ENCODE measurements at places on chromosomes 12 and 14.

- DNase-seq: no peak
These were observed 205.1 kb upstream of the GZMB start for GRCh38 chr14:24838945-24839616.

- no peak for DNase-seq
These were observed 11.1 kb upstream of the KRT1 start for GRCh38 chr12:52691076-52691840.

DNA sequence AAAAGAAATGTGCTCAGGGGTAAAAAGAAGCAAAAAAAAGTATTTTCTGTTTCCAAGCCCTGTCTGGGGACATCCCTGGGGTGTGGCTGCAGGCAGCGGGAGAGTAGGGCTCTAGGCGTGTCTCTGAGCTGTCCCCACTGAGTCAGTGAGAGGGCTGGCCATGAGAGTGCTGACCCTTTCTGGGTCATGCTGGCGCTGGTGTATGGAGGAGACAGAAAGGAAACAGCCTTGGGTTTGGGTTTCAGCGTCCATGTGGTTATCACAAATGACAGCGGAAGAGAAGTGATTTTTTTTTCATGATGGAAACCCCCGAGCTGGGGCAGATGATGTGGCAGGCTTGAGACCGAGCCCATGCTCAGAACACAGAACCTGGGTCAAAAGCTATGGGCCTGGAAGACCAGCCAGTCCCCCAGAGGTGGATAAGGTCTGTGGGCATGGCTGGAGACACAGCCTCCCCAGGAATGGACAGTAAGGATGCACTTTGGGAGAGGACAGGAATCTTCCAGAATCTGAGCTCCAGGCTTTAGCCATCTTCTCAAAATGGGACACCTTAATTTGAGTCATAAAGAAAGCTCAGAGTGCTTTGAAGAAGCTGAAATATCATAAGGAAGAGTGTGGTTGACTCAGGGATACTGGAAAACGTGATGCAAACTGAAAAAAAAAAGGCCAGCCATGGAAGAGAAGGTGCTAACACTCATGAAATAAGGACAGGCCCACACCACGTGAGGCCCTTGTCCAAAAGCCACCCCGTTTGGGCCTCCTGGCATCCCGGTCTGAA is 36.2 kb downstream of the SYNE3 start:
- no peak for DNase-seq

DNA sequence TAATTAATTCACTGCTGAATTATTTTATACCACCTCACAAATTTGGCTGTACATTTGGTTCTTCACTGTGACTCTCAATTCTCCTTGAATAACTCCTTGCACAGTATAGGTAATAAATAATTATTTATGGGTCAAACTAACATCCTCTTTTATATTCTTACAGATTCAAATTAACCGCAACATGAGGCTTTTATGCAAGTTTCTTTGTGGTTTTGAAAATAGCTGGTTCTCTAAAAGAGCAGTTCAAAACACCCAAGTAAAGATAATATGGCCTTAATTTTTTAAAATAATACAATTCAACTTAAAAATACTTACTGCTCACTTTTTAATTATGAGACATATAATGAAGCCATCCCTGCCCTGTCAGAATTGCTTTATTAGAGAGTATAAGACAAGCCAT is 12.9 kb upstream of the TRIM9 start:
- DNase-seq: no peak

GRCh38 chr14:81309511-81309910 is 88.8 kb upstream of the GTF2A1 start:
- no peak for DNase-seq

DNA sequence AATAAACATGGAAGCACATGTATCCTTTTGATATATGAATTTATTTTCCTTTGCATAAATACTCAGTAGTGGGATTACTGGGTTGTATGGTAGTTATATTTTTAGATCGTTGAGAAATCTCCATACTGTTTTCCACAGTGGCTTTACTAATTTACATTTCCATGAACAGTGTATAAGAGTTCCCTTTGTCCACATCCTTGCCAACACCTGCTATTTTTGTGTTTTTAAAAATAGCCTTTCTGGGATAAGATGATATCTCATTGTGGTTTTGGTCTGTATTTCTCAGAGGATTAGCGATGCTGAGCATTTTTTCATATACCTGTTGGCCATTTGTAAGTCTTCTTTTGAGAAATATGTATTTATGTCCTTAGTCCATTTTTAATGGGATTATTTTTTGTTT is 329.2 kb upstream of the KITLG start:
- no peak for DNase-seq

GRCh38 chr12:124326871-124327270 is 32.0 kb downstream of the RFLNA start:
- no peak for DNase-seq

GRCh38 chr14:102012336-102012735 is 48.0 kb downstream of the DYNC1H1 start:
- no peak for DNase-seq

GRCh38 chr14:76720382-76720813 is 40.9 kb upstream of the VASH1 start:
- no peak for DNase-seq

DNA sequence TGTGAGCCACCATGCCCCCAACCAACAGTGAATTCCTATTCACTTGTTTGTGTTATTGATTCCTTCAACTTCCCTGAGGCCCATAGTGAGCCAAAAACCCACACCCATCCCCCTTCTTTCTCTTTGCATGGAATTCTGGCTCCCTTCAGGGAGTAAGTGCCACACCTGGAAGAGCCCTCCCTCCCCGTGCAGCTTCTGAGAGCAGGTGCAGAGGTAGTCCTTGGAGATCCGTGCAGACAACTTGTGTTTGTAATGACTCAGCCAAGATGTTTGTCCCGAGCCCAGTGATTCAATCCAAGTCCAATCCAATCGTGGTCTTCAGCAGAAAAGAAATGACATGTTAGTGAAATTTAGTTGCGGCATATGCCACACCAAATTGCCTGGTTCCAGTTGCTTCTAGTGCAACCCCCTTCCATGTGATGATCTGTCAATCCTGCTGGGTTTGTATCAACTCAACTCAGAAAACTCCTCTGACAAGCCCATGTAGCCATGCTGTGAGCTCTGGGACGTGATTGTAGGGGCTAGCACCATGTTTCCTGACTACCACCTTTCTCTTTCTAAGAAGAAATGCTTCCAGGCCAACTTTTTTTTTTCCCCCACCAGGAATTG is 27.5 kb downstream of the GPRC5A start:
- no peak for DNase-seq

GRCh38 chr12:89160716-89161123 is 191.6 kb downstream of the DUSP6 start:
- DNase-seq: no peak

- no peak for DNase-seq
These were observed 8.3 kb downstream of the C3AR1 start for GRCh38 chr12:8057839-8058238.

DNA sequence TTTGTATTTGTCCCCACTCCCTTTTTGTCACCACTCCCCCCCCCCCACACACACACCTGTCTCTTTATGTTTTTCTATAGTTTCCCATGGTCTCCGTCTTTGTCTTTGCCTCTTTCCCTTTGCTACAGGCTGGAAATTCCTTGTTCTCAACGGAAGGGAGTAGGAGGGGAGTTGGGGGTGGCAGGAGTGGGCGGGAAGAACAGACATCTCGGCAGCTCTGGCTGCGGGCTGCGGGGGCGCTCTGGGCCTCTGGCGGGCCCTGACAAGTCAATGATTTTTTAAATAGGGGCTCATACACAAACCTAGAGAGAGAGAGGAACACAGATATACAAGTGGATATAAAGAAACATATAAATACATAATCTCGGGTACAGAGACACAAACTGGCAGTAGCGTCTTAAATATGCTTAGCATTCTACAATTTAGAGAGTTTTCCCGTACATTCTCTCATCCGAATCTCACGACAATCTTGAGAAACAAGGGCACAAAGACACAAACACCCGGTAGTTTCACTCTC is 2.4 kb upstream of the NAB2 start:
- DNase-seq: no peak

GRCh38 chr12:90335566-90335965 is 619.4 kb downstream of the CCER1 start:
- DNase-seq: no peak

DNA sequence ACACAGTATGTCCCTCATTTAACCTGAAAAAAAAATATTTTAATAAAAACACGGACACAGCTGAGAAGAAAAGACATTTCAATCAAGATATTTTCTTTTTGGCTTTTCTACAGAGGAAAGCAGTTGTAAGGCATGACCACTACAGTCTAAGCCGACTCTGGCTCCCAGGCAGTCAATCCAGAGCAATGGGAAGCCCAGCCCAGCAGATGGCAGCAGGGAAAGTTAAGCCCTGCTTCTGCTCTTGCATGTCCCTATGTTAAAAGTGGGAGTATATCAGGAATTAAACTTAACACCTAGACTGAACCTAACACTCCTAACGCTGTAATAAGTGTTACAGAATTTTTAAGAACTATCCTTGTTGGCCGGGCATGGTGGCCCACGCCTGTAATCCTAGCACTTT is 19.5 kb upstream of the HAL start:
- no peak for DNase-seq

- no peak for DNase-seq
These were observed 3.9 kb downstream of the B3GNT4 start for GRCh38 chr12:122207391-122207790.

DNA sequence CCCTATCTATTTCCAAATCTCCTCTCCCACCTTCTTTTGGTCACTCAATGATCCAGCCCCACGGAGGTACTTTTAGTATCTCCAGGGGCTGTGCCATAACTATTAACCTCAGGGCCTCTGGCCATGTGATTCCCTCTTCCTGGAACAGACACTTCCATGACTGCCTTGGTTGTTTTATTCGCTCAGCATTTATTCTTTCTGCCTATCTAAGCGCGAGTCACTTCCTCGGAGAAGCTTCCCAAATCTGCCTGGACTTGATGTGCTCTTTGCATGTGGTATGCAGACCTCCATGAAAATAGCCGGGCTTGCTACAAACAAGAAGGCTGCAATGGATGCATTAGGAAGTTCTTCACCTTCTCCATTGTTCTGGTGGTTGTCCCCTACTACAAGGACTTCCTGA is 939.0 kb upstream of the TMEM132C start:
- DNase-seq: no peak

DNA sequence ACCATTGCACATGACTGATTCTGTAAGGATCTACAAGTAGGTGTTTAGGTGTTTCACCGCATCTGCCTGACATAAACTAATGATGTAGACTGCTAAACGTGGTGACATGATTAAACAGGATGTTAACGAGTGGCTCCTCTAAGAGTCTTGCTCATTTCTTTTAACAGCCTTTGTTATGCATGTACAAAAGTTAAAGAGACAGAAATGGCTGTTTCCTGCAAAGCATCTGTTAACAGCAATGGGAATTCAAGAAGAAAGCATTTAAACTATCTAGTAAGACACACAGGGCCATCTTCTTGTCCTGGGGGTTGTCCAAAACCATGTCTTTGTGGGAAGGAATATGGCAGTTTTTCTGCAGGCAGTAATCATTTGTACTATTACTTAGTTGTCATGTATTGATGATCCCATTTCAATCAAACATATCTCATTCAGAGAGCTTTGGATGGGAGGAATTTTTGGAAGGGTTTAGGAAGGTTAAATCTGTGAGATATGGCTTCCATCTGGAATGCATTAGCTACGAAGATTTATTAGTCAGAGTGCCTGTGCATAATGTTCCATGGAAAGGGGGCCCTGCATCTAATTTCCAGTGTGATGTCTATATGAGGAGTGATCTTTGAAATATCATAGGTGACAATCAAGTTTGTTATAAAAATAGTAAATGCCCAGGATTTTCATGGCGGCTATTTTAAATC is 495.1 kb downstream of the EGLN3 start:
- no peak for DNase-seq

DNA sequence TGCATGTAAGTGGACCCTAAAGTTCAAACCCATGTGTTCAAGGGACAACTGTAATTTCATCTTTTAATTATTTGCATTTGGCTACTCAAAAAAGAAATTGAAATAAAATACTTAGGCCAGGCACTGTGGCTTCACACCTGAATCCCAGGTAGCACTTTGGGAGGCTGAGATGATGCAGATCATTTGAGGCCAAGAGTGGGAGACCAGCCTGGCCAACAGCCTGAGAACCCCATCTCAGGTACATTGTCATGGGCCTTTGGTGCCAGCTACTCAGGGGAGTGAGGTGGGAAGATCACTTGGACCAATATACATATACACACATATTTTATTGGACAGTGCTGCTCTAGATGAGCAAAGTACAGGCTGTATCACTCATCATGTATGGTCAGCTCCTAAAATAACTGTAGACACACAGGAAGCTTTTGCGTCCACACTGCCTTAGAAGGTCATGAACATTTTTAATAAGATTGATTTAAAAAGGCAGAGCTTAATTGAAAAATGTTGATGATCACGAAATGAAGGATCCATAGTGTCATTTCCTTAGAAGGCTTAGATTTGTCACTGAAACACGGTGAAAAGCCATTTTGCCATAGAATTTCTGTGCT is 2.5 kb upstream of the ZCCHC8 start:
- DNase-seq: no peak

DNA sequence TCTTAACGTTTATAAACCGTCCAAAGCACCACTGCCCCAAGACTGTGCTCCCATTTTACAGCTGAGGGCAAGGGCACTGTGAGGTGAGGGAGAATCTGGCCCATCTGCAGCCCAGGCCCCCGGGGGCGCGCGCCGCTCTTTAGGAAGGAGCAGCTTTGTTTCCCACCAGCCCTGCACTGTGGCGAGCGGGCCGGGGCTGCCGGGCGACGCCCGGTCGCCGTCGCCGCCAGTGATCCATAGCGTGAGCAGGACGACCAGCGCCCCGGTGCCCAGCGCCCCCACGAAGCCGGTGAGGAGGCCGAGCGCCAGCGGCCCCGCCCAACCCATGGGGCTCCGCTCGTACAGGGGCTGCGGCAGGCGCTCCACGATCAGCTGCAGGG is 34.6 kb downstream of the FIGNL2 start:
- no peak for DNase-seq

DNA sequence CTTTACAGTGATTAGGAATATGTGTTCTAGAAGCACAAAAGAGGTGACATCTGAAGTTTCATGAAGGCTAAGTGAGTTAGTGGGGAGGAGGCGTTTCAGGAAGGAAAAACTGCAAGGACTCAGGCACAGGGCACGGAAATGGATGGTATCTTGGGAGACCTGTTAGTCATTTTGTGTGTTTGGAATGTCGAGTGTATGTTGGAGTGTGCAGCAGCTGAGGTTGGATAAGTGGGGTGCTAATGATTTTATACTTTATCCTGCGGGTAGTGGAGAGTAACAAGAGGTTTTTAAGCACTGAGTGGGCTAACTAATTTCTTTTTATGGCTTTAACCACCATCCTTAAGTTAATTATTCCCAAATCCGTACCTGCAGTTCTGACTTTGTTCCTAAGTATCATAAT is 571.5 kb upstream of the FBXO33 start:
- DNase-seq: no peak

GRCh38 chr14:63287666-63288483 is 30.9 kb downstream of the GPHB5 start:
- DNase-seq: no peak
